ENCODE measurements at places on chromosomes 13 and 19. TPM values are rescaled to one million over a fixed set of nuclear protein-coding genes. Genes with fewer than 3 reads are reported as not detected.
A peak's percentile ranks its signal among the peaks of the same experiment; 100 is the strongest.

Gene LHB
- total RNA-seq: not detected

Gene CALR3
- not detected for total RNA-seq

- no peak for DNase-seq
Measured at GRCh38 chr19:34979819-34980640, 16.0 kb upstream of the ZNF792 start.

Gene IGSF23
- total RNA-seq: not detected

- no peak for DNase-seq
Measured at GRCh38 chr13:109870696-109871370, 84.5 kb upstream of the IRS2 start.

DNA sequence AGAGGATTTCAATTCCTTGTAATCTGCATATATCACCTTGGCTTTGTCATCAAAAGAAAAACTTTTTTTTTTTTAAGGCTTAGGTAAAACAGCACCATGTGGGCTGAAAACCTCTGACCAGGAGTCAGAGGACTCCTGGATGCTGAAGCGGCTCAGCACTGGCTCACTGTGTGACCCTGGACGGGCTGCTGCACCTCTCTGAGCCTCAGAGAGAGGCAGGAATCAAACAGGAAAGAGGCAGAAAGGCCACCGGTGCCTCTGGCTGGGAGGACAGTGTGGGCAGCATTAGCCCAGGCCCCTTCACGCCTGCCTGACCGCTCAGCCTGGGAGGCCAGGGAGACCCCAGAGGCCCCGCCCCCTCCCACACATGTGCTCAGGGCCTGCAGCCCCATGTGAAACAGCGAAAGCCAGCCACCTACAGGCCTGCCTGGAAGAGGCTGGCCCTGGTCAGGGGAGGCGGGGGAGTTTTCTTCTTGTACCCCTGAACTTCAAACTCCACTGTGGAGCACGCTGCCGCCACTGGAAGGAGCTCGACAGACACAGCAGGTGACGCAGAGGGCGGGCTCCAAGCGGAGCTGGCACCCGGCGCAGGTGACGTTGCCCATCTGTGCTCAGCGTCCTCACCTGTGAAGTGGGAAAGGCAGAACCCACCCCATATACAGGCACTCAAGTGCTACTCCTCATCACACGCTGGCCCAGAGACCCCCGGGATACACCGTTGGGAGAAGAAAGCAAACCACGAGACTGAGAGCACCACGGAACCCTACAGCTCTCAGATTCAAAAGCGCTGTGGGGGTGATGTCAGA lies 39.7 kb downstream of the MLLT1 start:
- no peak for DNase-seq

- DNase-seq: no peak
Measured at GRCh38 chr13:49836516-49836915, 44.0 kb upstream of the KPNA3 start.

DNA sequence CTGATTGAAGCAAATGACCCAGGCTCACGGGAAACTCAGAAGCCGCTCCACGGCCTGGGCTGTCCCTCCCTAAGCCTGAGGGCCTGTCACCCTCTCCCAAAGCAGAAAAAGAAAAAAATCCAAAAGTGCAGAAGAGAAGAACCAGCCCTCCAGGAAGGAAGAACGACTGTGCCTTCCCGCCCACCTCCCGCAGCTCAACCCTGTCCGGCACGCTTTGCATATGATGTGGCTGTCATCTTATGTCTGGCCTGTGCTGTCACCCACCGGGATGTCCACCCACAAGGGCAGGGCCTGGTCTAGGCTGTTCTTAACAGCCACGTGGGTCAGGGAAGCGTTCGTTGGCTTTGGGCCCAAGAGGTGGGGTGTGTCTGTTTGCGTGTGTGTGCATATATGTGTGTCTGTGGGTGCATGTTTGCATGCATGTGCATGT lies 13.7 kb downstream of the ZBTB7A start:
- DNase-seq: peak; percentile 66

DNA sequence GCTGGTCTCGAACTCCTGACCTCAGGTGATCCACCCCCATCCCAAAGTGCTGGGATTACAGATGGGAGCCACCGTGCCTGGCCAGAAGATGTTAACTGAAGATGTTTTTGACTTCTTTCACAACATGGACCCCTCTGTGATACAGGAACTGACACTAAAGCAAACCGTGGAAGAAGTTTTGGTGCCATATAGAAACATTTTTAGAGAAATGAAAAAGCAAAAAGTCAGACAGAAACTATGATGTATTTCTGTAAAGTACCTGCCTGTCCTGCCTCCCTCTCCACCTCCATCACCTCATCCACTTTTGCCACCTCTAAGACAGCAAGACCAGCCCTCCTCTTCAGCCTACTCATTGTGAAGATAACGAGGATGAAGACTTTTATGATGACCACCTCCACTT lies 11.3 kb downstream of the FBXO27 start:
- no peak for DNase-seq

GRCh38 chr13:109224033-109224432 lies 562.4 kb downstream of the IRS2 start:
- no peak for DNase-seq

Gene GPR4
- 0.99 TPM for total RNA-seq

Gene MIR17HG
- total RNA-seq: 4.2 TPM

Gene ZNF578
- total RNA-seq: 0.38 TPM

DNA sequence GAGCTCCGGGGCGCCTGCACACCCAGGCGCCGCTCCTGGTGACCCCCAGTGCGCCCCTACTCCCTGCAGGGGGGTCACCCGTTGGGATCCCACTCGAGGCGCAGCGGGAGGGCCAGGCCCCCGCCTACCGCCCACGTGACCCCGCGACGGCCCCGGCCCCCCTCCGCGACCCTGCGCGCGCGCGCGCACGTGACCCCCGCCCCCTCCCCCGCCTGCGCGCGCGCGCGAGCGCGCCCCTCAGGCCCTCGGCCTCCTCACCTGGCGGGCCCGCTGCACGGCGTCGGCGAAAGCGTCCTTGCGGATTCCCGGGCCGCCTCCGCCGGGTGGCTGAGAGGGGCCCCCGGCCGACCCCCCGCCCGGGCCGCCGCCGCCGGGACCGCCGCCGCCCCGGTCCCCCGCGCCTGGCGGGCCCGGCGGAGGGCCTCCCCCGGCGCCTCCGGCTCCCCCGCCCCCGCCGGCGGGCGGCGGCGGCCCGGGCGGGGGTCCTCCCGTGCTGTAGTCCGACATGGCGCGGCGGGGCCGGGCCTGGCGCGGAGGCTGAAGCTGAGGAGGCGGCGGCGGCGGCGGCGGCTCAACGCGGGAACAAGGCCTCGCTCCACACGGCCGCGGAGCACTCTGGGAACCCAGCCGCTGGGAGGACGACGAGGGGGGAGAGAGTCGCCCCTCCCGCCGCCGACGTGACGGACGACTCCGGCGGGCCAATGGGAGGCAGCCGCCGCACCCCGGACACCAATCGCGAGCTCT lies at the start of gene KHSRP:
Gene KHSRP (minus strand): TSS at position 617 of the 744 bp plus-strand sequence. CDS start 110 bp downstream, at position 507.
- DNase-seq: no peak

- DNase-seq: no peak
Measured at GRCh38 chr19:55437410-55437809, 5.7 kb downstream of the SHISA7 start.

DNA sequence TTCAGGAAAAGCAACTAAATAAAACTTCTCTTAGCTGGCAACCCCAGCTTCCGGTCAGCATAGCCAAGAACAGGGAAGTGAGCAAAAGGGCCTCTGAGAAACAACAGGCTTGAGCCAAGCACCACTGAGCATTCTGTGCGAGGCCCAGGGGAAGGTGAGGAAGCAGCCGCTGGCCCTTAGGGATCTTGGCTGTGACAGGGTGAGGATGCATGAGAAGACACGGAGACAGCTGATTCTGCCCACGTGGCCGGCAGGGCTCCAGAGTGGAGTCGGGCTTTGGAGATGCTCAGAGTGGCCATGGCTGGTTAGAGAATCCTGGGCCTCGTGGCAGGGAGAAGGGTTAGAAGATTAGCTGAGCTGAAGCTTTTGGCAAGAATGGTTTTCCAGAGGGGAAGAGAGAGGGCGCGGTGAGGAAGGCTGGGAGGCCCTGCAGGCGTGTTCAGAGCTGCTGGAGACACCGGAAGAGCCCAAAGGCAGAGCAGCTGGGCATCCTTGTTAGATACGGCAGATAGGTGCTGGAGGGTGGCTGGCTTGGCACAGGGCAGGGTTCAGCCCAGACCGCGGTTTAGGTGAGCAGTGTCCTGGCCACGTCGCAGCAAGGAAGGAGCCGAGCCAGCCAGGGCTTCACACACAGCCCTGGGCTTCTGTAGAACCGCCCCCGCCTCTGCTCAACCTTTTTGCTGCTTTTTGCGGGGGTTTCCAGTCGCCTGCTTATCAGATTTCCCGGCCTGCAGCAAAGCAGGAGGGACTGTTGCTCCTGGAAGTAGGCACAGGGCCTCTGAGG lies 17.3 kb downstream of the UPF1 start:
- DNase-seq: peak; percentile 74

DNA sequence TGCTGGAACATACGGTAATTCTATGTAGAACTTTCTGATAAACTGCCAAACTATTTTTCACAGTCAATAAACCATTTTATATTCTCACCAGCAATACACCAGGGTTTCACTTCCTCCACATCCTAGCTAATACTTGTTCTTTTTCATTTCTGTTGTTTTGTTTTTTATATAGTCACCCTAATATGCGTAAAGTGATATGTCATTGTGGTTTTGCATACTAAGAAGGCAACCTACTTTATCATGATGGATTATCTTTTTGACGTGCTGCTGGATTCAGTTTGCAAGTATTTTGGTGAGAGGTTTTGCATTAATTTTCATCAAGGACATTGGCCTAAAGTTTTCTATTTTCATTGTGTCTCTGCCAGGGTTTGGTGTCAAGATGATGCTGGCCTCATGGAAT lies 1384.1 kb downstream of the UQCRFS1 start:
- DNase-seq: no peak

DNA sequence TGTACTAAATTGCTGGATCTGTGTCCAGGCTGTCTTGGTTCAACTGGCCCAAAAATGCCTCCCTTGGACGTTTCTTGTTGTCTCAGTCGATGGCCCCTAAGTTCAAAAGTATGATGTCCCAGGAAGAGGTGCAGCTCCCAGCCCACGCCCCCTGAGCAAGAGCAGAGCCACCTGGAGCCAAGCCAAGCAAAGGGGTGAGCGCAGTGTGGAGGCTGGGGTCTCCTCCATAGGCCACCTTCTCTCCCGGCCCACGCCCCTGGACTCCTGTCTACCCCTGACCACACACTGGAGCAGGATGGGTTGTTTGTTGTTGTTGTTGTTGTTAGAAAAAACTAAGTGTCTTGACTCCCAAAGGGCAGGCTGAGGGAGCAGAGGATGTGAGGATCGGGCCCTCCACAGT lies 26.0 kb upstream of the NPAS1 start:
- DNase-seq: no peak

DNA sequence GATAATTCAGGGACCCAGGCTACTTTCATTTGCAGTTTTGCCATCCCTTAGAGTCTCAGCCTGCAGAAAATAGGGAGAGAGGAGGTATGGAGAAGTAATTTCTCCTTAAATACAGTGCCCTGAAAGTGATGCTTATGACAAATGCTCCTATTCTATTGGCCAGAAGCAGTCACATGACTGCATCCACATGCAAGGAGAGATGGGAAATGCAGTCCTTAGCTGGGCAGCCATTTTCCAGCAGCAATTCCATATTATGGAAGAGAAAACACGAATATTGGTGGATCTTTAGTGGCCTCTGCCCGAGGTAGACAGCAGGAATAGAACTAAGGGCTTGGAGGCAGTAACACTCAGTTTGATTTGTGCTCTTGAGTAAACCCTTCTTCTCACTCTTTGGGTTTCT lies 39.4 kb downstream of the VAV1 start:
- no peak for DNase-seq

DNA sequence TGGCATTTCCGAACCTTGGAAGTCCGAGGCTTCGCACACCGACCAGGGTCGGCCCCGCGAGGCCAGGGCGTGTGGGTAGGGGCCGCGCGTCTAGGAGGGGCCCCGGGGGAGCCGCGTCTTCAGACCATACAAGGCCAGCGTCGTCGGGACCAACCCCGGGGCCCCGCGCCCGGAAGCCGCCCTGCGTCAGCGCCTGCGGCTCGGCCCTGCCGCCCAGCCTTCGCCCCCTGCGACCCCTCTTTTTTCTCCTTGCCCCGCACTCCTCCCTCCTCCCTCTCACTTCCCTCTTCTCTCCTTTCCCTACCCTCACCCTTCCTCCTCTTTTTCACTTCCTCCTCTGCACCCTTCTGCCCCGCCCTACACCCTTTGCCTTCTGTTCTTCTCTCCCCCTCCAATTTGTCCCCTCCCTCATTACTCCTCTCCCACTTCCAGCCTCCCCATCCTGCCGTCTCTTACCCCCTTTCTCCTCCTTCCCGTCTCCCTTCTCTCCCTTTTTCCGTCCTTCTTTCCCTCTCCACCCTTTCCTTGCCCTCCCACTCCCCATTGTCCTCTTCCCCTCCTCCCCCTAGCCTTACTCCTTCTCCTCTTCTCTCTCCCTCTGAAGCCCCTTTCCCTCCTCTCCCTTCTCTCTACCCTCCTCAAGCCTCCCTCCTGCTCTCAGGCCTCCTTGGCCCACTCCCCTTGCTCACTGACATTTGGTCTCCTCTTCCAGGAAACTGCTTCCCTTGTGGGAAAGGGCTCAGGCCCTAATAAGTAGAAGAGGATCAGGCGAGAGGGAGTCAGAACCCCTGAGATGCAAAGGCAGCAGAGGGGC lies 2.2 kb upstream of the PLEKHG2 start:
- DNase-seq: peak; percentile 92

Gene OR7A5
- 3.0 TPM for total RNA-seq

GRCh38 chr13:89925107-89925506 lies 1422.4 kb upstream of the MIR17HG start:
- DNase-seq: no peak

DNA sequence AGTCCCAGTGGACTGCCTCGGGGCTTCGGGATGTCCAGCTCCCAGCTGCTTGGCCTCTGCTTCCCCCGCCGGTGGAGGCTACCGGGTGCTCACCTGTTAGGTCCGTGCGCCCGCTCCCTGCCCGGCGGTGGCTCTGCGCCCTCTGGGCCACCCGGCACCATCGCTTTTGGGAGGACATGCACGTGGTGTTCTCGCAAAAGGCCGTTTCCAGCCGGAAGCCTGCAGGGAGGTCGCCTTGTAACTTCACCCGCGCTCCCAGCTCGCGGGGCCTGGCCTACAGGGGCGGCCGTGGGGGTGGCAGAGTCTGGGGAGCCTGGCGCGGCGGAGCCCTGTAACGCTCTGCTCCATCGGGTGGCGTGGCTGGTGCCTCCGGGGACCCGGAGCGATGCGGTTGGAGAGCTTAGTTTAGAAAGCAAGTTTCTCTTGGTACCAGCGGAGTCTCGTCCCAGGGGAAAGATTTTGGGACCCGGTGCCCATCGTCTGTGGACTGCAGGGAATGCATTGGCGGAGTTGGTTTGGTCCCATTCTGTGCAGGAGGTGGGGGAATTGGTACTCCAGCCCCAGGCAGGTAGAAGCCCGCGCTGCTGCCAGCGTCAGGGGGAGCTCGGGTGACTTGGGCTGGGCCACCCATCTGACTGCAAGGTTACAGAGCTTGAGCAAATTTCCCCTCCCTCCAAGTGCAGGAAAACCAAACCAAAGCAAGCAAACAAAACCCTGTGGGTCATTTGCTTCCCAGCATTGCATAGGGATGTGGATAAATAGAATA lies 673 bp downstream of the SPATA13 start:
- peak; percentile 73 for DNase-seq

GRCh38 chr19:3765121-3765520 lies 2.6 kb downstream of the MRPL54 start:
- DNase-seq: no peak
